ENCODE measurements at places on chromosomes 4 and X.

- no peak for DNase-seq
These were observed 62.8 kb downstream of the SH3KBP1 start for GRCh38 chrX:19824603-19825002.

- no peak for DNase-seq
These were observed 130.7 kb downstream of the ADAM29 start for GRCh38 chr4:175048906-175049305.

DNA sequence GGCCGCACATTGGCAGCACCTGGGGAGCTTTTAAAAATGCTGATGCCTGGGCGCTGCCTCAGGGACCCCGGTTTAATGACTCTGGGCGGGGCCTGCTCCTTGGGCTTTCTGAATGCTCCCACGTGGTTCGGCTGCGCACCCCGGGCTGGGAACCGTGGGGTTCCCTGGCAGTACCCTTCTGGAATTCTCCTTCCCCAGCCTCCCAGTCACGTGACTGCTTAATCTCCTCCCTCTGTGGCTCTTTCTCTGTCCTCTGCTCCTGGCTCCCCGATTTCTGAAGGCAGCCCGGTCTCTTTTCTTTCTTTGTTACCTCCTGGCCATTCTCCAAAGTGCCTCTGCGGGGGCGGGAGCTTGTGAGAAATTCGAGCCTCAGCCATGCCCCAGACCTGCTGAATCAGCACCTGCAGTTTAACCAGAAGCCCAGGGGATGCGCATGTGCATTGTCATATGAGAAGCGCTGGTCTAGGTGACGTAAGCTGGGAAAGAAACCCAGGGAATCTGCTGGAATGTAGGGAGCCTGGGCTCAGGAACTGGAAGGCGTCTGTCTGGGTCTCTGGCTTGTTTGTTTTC is 16.6 kb downstream of the CLCN4 start:
- no peak for DNase-seq

GRCh38 chr4:57095956-57096355 is 14.2 kb downstream of the IGFBP7 start:
- no peak for DNase-seq

GRCh38 chrX:46485897-46486296 is 59.3 kb downstream of the ZNF674 start:
- no peak for DNase-seq
